ENCODE measurements at places on chromosomes 5 and 9.

GRCh38 chr5:29469581-29469980 is 1723.9 kb upstream of the CDH6 start:
- DNase-seq, result no peak

DNA sequence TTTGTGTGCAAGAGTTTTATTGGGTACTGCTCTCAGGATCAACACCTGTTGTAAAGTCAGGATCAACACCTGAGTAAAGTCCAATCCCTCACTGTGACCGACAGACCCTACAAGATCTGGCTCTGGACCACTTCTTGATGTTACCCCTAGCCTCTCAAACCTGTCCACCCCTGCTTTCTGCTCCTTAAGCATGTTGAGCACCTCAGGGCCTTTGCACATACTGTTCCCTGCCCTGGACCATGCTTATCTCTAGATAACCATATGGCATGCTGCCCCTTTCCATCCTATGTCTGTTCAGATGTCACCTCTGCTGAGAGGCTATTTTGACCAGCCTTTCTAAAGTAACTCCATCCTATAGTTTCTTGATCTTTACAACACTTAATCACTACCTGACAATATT is 269.6 kb downstream of the SMARCA2 start:
- no peak for DNase-seq

- no peak for DNase-seq
These were observed 106.1 kb upstream of the CDH9 start for GRCh38 chr5:27144456-27144855.

DNA sequence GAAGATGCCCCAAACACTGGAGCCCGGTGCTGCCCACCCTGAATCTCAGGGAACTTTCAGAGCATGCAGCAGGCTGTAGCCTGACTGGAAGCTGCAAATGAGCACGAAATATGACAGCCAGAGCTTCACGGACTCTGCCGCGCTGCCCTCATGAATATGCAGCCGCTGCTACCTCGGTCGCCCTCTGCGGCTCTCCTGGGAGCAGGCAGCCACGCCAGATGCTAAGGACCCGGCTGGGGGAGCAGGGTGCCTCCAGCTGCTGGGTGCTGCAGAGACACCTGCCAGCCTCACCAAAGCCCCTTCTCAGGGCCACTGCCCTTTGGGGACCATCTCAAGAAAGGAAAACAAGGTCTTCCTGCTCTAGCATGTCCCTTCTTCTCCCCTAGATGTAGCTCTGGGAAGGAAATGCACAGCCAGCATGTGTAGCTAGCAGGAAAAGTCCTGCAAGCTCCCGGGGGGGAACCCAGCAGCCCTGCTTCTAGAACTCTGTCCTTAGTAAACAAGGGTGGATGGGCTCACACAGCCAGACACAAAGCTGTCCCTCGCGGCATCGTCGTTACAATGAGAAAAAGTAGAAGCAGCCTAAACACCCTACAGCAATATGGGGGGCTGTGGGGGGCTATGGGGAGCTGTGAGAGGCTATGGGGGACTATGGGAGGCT is 56.8 kb upstream of the OLFM1 start:
- no peak for DNase-seq

GRCh38 chr5:180153991-180154390 is 55.0 kb downstream of the RASGEF1C start:
- DNase-seq, result no peak

DNA sequence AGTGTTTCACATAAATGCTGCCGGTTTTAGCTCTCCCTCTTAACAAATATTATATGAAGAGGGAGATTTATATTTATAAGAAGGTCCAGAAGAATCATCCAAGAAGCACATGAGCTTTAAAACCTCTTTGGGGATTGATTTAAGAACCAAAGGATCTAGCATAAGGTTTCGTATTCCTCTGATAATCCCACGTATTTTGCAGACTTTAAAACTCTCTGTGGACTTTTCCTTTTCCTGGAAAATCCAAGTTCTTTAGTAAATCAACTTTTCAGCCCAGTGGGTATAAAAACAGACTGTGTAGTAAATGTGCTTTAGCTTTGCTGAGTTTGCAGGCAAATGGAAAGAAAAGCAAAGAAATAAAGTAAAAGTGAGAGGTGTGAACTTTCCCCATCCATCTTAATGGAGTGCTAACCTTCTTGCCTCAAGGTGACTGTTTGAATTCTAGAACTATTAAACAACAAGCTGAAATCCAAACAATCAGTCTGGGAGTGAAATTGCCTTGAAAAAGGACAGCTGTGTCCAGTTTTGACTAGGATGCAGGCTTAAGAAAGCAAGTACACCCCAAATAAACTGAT is 363.4 kb upstream of the SLC24A2 start:
- no peak for DNase-seq

- no peak for DNase-seq
These were observed 34.7 kb downstream of the C9orf152 start for GRCh38 chr9:110173322-110173642.

DNA sequence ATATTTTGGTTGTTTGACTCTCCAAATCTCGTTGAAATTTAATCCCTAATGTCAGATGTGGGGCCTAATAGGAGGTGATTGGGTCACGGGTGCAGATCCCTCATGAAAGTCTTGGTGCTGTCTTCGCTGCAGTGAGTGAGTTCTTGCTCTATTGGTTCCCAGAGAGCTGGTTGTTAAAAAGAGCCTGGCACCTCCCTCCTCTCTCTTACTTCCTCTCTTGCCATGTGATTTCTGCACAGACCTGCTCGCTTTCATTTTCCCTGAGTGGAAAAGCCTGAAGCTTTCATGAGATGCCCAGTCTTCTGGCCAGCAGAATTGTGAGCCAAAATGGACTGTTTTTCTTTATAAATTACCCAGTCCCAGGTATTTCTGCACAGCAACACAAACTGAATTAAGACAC is 221.6 kb downstream of the MAT2B start:
- no peak for DNase-seq

DNA sequence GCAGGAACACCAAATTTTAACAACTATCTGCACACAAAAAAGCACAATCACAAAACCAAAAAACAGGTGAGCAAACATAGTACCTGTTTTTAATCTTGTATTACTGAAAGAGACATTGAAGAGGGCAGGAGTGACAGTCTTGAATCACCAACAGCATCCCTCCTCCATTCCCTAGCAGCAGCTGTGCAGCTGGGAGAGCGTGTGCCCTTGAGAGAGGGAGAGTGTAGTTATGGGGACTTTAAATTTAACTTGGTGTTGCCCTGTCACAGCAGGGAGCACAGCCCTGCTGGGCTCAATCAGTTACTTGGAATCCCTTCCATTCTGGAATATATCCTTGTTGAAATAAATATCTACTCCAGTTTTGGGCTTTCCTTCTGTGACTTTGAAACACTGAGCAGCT is 1938.7 kb upstream of the NUDT12 start:
- DNase-seq, result no peak

DNA sequence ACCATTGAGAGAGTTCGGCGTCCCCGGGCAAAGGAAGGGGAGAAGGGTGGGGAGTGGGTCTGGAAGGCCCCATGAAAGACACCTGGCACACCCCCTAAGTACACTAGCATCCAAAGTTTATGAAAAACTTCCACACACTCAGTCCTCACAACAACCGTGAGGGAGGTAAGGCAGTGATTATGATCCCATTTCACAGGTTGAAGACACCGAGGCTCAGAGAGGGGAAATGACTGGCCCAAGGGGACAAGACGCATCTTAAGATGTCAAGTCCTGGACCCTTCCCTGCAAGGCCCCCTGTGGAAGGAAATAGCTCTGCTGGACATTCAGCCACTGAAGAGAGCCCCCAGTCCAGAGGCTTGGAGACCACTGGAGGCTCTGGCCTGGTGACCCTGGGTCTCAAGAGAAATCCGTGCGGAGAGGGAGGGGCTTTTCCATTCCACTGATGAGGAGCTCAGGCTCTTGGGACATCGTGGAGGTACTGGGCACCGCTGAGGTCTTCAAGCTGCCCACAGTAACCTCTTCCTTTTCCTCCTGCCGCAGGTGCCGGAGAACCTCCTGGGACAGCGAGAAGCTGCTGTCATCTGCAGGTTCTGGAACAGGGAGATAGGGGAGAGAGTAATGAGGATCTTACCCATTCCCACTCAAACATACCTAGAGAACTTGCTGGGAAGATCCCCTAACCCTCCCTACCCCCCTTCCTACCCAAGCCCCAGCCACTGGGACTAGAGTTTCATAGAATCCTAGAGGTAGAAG is 5.2 kb downstream of the SMIM33 start:
- no peak for DNase-seq

GRCh38 chr5:132009706-132010405 is 1.6 kb downstream of the ACSL6 start:
- DNase-seq, result no peak

DNA sequence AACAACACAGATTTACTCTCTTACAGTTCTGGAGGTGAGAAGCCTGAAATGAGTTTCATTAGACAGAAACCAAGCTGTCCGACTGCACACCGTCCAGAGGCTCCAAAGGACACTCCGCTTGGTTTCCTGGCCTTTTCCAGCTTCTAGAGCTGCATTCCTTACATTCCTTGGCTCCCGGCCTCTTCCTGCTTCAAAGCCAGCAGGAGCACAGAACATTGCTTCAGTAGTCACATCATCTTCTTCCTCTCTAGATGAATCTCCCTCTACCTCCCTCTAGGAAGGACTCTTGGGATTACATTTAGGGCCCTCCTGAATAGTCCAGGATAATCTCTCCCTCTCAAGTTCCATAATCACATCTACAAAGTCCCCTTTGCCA is 213.3 kb downstream of the CDK5RAP2 start:
- DNase-seq, result no peak

- DNase-seq, result no peak
These were observed 508 bp downstream of the MOCS2 start for GRCh38 chr5:53109056-53109442.

GRCh38 chr9:81772144-81772543 is 82.8 kb upstream of the TLE1 start:
- no peak for DNase-seq

DNA sequence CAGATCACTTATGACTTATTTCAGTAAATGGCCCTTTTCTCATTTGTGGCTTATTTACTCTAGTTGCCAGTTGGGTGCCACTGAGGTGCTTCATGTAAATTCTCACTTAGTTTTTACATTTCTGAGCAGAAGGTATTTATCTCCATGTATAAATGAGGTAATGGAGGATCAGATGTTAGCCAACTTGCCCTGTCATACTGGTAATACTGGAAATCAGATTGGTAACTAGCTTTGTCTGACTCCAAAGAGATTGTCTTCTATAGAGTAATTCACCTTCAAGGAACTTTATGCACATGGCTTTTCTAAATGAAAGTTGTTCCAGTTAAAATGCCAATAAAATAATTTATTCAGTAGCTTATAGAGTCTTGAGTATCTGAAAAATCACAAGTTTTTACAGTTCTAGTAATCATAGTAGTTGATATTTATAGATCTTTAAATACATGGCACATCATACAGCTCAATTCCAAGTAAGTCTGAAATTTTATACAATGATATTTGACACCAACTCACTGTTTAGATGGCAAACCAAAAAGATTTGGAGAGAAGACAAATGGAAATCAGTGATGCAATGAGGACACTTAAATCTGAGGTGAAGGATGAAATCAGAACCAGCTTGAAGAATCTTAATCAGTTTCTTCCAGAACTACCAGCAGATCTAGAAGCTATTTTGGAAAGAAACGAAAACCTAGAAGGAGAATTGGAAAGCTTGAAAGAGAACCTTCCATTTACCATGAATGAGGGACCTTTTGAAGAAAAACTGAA is 28.8 kb downstream of the RAB14 start:
- no peak for DNase-seq

GRCh38 chr9:2093920-2094597 is 78.9 kb downstream of the SMARCA2 start:
- no peak for DNase-seq

GRCh38 chr9:76615177-76615603 is 149.0 kb upstream of the PCA3 start:
- no peak for DNase-seq

GRCh38 chr9:106980551-106981101 is 117.7 kb downstream of the ZNF462 start:
- no peak for DNase-seq
